ENCODE measurements at places on chromosomes 11 and 22.

DNA sequence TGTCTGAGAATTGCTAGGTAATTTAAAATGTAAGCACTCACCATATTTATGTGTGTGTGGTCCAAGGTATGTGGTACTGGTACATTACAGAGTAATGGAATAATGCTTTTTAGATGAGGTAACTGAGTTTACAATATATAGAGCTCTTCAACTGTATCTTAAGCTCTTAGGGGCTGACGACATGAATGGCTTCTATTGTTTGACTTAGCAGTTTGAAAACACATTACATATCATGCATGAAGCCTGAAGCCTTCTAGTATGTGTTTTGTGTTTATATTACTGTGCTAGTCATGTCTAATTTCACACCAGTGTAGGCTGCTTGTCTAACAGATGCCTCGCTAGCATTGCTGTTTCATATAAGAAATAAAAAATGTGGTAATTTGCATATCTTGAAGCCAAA is 37.2 kb downstream of the GAS2 start:
- DNase-seq: no peak

GRCh38 chr11:71114124-71114851 is 138.1 kb downstream of the SHANK2 start:
- no peak for DNase-seq

DNA sequence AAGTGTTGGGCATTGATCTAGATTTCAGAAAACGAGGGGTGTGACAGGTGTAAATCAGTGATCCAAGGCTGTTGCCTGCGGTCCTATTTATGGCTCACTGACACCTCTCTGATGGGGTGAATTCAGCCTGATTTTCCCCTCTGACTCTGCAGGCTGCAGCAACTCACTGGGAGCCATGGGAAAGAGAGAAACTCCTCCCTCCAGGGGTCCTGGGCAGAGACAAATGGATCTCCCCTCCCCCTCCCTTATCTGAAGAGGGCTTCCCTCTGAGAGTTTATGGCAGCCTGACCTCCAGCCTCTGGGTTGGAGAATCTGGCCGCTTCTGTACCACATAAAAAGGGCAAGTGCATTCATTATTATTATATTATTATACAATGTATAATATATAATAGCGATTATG is 1.8 kb upstream of the PKNOX2 start:
- no peak for DNase-seq

- no peak for DNase-seq
These were observed 5.9 kb downstream of the RPS6KA4 start for GRCh38 chr11:64364911-64365310.

Data from activated naive CD4-positive, alpha-beta T cell (primary cell).